Stimulated activated CD4-positive, alpha-beta T cell treated with anti-CD3 and anti-CD28 coated beads, Interleukin-15, amount 100 ng/mL, for 1 hour (primary cell): ENCODE measurements at places on chromosomes 4 and X.

GRCh38 chr4:185896817-185897488 is 85.0 kb upstream of the SORBS2 start:
- DNase-seq: no peak

DNA sequence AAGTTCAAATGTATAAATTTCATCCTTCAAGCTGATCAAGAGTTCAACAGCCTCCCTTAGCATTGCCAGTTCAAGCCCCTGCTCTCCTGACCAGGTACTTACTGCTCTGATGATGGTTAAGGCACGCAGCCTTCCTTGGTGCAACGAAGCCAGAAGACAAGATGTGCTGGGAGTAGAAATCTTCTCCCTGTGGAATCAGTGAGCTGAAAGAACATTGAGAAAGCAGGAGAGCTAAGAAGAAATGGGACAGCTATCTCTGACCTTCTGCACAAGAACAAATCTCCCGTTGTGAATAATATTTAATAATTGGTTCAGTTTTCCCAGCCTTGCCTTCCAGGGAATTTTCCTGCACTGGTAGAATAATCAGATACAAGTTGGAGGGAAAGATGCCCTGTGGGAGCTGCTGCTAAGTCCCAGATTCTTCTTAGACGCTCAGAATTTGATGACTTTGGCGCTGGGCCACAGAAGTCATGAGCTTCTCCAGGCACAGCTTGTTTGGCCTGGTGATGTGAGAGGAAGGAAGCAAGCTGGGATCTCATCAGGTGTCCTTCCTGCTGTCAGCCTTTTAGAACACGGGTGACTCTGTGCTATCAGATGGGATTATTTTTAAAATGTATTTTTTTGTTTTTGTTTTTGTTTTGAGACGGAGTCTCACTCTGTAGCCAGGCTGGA is 77.8 kb downstream of the CD38 start:
- DNase-seq: no peak

DNA sequence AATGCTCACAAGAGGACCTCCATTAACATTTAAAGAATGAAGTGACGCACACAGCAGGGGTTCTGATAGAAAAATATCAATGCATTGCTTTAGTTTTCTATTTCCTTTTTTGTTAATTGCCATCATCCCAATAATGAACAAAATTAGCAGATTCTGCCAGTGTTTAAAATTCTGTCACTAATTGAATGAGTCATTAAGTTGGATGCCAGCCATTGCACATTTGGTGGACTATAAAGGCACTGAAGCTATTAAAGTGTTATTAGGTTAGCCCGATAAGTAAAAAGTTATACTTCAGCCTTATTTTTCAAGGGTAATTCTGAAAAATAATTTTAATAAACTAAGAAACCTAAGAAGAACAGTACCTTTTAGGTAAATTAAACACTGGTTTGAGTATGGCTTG is 53.1 kb downstream of the MAP3K15 start:
- DNase-seq: no peak

- no peak for DNase-seq
Measured at GRCh38 chr4:52248820-52249219, 197.7 kb downstream of the SPATA18 start.

DNA sequence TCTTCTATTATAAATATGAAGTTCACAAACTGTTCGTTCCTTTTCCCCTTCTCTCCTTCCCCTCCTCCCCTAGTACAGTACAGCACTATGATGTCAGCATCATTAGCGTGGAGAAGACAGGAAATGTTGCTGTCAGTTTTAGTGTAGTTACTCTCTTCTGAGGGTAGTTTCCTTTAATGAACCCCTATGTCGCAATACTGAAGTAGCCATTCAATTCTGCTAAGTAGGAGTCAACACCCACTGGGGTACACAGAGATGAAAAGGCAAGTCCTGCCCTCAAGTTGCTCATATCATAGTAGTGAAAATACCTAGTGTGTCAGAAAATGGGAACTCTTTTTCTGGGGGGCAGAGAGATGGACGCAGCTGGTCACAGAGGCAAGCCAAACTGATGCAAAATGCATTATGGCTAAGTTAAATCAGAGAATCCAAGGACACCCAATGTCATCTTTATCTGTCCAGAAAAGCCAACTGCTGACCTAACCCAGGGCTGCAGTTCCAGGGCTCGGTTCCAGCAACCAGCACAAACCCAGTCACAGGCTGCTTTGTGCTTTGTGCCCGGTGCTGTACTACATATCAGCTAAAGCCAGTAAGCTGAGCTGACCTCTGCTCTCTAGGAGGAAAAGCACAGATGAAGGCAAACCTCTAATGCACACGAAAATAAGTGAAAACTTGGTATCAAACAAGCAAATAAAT is 31.5 kb downstream of the GRIA3 start:
- no peak for DNase-seq

GRCh38 chr4:53128706-53129357 is 237.0 kb downstream of the SCFD2 start:
- DNase-seq: no peak

DNA sequence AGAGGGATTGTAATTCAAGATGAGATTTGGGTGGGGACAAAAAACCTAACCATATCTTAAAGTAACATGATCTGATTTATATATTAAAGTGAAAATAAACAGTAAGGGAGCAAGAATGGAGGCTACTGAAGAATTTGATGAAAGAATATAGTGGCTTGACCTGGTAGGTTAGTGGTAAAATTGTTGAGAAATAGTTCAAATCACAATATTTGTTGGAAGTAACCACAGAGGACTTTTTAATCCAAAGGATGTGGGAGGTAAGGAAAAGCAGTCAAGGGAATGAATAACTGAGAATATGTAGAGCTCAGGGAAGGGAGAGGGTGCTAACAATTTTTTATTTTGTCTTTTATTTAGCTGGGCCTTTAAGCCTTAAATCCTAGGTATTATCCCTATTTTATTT is 139.8 kb upstream of the HS3ST1 start:
- no peak for DNase-seq

DNA sequence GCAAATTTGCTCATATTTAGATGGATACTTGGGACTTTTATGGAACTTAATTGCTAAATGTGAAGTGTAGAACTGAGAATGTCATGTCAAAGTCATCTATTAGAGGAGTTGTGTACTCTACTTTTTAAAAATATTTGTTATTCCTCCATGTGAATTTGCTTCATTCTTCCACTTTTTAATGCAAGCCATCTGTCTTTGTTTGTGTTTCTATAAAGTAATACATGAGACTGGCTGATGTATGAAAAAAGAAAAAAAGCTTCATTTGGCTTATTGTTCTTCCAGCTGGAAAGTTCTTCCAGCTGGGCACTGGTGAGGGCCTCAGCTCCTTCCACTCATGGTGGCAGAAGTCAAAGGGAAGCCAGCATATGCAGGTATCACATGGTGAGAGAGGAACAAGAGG is 114.6 kb upstream of the GRID2 start:
- DNase-seq: no peak

GRCh38 chr4:87114245-87115062 is 106.0 kb downstream of the KLHL8 start:
- DNase-seq: no peak

GRCh38 chrX:14673764-14674163 is 144.4 kb downstream of the GLRA2 start:
- no peak for DNase-seq

DNA sequence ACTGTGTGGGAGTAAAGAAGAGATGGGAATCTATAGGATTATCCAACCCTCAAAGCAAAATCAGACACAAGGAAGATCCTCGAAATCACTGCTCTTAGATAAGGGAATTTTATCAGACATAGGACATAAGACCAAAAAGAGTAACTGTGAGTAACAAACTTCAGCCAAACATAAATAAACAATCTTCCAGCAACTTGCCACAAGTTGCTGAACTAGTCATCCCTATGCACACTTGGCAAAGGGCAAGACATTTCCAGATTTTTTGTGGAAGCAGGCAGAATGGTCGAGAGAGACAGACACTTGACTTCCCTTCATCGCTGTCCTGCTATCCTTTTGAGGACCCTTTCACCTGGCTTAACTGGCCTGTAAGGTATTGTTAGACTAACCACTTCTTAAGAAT is 89.6 kb downstream of the KCNIP4 start:
- no peak for DNase-seq

GRCh38 chr4:108512615-108513505 is 107.5 kb upstream of the RPL34 start:
- peak; percentile 7 for DNase-seq

DNA sequence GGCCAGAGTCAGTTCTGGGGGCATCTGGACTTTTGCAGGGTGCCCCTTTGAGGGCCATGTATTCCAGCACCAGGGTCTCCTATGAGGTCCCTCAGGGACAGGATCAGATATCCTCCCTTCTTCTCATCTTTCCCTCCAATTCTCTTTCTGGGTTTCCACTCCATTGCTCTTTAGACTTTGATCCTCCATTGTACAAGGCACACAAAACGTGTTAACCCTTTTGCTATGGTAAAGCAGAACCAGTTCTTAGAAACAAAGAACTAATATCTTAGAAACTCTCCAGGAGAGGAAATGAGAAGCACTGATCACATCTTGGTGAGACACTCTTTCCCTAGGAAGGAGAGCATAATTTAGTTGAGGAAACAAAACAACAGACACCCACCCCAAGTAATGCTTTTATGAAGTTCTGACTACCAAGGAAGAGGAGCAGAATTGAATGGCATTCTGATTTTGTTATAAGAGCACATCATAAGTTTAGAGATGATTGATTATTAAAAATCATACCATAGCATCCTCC is 200.7 kb upstream of the NPY2R start:
- DNase-seq: no peak

GRCh38 chr4:181761156-181761555 is 482.0 kb upstream of the TENM3 start:
- no peak for DNase-seq

GRCh38 chrX:108415891-108416290 is 22.3 kb downstream of the COL4A6 start:
- no peak for DNase-seq

DNA sequence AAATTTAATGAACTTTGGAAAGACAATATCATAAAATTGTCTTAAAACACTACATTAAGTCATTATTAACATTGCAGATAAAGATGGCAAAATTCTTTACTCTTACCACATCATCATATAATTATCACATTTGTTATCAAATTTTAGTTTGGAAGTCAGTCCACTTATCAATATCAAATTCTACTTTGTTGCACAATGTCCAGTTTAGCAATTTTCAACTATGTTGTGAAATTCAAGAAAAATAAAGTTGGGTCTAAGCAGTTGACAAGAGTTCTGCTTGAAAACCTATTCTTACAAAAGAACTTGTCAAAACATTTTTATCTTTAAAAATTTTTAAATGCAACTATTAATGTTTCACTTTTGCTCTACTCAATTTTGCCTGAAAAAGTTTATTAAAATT is 44.7 kb upstream of the TET2 start:
- DNase-seq: no peak

- DNase-seq: no peak
Measured at GRCh38 chr4:22493523-22493922, 22.3 kb downstream of the ADGRA3 start.

GRCh38 chrX:3697701-3698279 is 15.7 kb downstream of the PRKX start:
- no peak for DNase-seq

GRCh38 chrX:88424541-88424940 is 322.5 kb upstream of the CPXCR1 start:
- no peak for DNase-seq

- DNase-seq: no peak
Measured at GRCh38 chrX:19799319-19800182, 87.8 kb downstream of the SH3KBP1 start.

- DNase-seq: no peak
Measured at GRCh38 chrX:28391528-28391927, 195.7 kb upstream of the IL1RAPL1 start.

GRCh38 chr4:3641501-3641900 is 109.3 kb upstream of the LRPAP1 start:
- DNase-seq: no peak

- DNase-seq: no peak
Measured at GRCh38 chrX:22351966-22352365, 79.3 kb downstream of the CBLL2 start.

DNA sequence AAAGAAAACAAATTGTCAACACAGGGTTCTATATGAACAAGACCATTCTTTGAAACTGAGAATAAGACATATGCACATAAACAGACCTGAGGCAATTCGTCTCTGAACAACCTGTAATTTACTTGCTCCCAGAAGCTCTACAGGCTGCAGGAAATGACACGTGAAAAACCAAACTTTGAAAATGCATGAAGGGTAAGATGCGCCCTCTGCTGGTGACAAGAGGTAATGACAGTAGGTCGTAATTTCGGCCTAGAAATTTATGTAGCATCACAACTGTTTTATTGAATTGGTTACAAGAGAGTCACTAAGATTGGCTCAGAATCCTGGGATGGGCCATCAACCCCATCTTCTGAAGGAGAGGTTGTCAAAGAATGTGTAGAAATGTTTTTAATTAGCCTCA is 276.5 kb downstream of the PPP4R3C start:
- DNase-seq: no peak

GRCh38 chrX:136549226-136549625 is 17.2 kb downstream of the VGLL1 start:
- no peak for DNase-seq

- no peak for DNase-seq
Measured at GRCh38 chr4:141132709-141133145, 542 bp downstream of the RNF150 start.

DNA sequence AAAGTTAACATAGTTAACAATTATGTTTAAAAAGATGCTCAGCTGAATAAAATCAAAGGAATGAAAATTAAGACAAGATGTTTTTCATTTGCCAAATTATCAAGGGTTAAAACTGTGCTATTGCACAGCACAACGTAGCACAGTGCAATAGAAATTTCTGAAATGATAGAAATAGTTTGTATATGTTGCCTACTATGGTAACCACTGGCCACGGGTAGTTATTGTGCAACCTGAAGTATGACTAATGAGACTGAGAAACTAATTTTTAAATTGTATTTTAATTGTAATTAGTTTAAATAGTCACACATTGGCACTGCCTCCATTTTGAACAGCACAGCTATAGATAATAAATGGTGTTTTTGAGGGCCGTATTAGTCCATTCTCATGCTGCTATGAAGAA is 343.1 kb upstream of the FAM241A start:
- DNase-seq: no peak

GRCh38 chrX:43106009-43106408 is 328.0 kb upstream of the PPP1R2C start:
- no peak for DNase-seq

DNA sequence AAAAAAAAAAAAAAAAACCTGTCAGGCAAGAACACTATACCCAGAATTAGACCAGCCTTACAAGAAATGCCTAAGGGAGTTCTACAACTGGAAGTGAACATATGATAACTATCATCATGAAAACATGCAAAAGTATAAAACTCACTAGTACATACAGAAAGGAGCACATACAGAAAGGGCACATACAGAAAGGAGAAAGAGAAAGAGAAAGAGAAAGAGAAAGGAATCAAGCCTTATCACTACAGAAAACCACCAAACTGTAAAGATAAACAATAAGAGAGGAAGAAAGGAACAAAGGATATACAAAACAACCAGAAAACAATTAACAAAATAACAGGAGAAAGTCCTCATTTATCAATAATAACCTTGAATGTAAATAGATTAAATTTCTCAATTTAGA is 50.4 kb downstream of the PHKA1 start:
- DNase-seq: no peak

- no peak for DNase-seq
Measured at GRCh38 chr4:7587433-7588405, 153.0 kb upstream of the PSAPL1 start.
